ENCODE measurements at places on chromosomes 2 and 18.

DNA sequence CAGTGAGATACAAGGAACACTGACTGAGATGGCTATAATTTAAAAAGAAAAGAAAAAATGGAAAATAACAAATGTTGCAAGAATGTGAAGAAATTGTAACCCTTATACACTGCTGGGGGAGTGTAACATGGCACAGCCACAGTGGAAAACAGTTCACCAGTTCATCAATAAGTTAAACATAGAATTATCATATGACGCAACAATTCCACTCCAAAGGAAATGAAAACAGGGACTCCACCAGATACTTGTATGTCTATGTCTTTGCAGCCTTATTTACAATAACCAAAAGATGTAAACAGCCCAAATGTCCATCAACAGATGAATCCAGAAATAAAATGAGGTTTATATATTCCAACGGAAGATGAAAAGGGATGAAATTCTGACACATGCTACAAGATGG lies 30.8 kb downstream of the DDX18 start:
- DNase-seq = no peak

DNA sequence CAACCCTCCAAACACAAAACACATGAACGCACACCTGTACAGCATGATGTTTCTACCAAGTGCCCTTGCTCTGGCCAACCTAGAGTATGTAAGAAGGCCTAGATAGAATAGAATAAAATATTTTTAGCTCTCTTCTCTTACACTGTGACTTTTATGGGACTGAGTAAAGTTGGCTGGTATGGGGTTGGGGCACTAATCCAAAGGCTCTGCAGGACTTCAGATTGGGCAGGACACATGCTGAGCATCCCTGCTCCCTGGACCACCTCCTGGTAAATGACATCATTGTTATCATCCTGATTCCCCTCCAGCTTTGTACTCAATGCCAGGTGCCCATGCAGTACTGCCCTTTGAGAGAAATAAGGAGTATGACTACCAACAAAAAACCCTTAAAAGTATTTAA lies 322.2 kb downstream of the SLC8A1 start:
- DNase-seq = no peak

DNA sequence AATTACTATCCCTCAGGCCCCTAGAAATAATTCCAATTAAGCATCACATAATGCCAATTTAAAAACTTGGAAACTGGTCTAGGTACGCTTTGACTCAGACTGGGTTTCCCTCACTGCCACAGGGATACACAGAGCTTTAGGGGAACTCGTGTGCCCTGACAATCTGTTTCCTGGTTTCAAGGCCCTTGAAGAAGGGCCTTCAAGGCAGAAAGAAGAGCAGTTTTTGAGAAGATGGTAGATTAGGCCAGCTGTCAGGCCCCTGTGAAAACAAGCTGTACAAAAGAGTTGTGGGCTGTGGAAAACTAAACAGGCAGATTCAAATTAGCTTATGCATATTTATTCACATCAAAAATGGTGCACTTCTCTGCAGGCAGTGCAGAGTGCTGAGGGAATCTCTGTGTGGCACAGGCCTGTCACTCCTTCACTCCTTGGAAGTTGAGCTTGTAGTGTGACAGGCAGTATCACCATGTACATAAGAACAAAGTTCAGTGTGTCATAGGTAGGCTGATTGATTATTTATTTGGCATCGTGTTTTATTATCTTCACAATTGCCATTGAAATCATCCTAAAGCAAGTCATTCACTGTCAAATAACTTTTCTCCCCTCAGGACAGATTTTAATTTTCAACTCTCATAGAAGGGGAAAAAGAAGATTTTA lies 614.4 kb upstream of the GYPC start:
- no peak for DNase-seq

- no peak for DNase-seq
Observed at GRCh38 chr2:48600204-48600813, 17.3 kb upstream of the GTF2A1L start.

- DNase-seq = no peak
Observed at GRCh38 chr2:151869291-151869690, 41.1 kb upstream of the ARL5A start.

GRCh38 chr2:216370961-216371712 lies 1.1 kb downstream of the MARCHF4 start:
- DNase-seq = no peak

Data from iPS DF 6.9 (cell line).